ENCODE measurements at places on chromosomes 12 and 14.

DNA sequence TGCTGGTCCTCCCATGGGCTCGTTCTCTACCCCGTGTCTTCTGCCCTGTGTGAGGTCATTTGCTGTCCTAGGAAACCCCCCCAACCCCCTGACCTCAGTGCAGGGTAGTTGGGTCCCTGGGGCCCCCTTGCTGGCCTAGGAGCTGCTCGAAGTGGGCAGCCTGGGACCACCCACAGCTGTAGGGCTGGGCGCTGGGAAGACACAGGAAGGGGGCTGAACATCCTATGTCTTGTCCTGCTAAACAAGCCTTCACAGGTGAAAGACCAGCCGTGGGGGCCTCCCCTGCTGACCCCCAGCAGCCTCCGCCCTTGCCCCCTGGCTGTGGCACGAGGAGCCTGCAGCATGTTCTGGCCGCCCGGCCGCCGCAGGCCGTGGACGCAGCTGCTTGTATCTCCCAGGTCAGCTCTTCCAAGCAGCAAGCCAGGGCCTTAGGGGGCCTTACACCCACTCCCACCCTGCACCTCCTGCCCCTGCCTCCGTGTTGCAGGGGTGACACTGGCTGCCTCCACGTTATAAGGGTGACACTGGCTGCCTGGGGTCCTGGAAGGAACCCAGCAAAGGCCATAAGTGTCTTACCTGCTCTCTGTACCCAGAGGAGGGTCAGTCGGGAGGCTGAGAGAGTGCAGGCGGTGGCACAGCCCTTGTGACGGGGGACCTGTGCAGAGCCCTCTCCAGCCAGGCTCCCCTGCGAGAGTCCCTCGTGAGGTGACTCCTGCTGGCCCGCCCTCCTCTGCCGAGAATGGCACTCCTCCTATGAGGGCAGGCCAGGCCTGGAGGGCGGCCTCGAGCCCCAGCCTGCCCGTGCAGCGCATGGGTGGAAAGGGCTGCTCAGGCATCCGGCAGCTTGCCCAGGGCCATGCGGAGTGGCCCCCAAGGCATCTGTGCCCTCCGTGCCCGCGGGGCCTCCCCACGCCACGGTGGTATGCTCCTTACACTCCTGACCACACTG lies 11.5 kb upstream of the TEX22 start:
- no peaks in the 10 kb centered on the region for H3K27me3 ChIP-seq
- no peak overlapping the region for H3K27ac ChIP-seq
- no peaks in the 10 kb centered on the region for H3K36me3 ChIP-seq
- no peak for DNase-seq

DNA sequence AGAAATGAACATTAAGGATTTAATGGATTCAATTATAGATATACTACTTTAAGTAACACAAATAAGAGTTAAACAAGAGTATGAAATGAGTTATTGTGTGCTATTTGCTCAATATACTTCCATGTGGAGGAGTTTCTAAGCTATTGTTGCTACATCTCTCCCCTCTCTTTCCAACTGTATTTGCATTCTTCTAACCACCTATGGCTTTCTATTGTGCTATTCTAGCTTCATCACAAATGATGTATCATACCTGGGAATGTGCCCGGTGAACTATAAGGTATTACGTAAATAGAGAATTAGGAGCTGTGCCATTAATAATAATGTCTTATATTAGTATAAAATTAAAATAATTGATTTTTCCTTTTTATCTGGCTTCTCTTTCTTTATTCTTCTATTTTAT lies 87.1 kb upstream of the PLEKHG7 start:
- no peak overlapping the region for H3K27ac ChIP-seq
- no peak for DNase-seq
- H3K4me1 ChIP-seq = peaks cover 10% of the 10 kb centered on the region
- no peak overlapping the region for H3K4me3 ChIP-seq

- H3K27ac ChIP-seq = no peak overlapping the region
- H3K27me3 ChIP-seq = no peaks in the 10 kb centered on the region
- DNase-seq = no peak
- no peaks in the 10 kb centered on the region for H3K36me3 ChIP-seq
- no peaks in the 10 kb centered on the region for H3K4me1 ChIP-seq
Measured at GRCh38 chr12:56908136-56908535, 26.1 kb downstream of the SDR9C7 start.

DNA sequence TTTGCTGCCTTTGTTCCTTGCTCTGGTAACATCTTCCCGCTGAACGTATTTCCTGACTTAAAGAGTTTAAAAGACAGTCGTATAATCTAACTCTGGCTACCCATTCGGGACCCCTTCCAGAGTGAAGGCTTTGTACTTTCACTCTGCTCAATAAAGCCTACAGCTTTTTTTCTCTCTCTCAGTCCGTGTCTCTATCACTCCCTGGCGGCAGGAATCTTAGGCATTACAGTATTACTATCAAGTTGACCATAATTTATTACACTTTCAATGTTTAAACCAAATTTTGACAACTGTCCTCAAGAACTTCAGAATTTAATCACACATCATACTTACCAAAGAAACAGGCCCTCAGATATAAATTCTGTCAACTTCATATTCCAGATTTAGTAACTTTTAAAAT lies 967.9 kb downstream of the FSCB start:
- no peaks in the 10 kb centered on the region for H3K36me3 ChIP-seq
- no peak overlapping the region for H3K27ac ChIP-seq
- H3K27me3 ChIP-seq = no peaks in the 10 kb centered on the region
- H3K4me1 ChIP-seq = no peaks in the 10 kb centered on the region

GRCh38 chr12:23428758-23429157 lies 520.7 kb downstream of the SOX5 start:
- H3K27ac ChIP-seq = no peak overlapping the region
- DNase-seq = no peak

GRCh38 chr12:28191051-28192048 lies 1.1 kb downstream of the CCDC91 start:
- peak overlapping the region; percentile 86 for H3K4me3 ChIP-seq
- no peaks in the 10 kb centered on the region for H3K27me3 ChIP-seq
- DNase-seq = no peak
- peaks cover 16% of the 10 kb centered on the region for H3K4me1 ChIP-seq

GRCh38 chr14:67365476-67365875 lies 5.3 kb downstream of the EIF2S1 start:
- H3K27me3 ChIP-seq = no peaks in the 10 kb centered on the region
- H3K4me1 ChIP-seq = peaks cover 7% of the 10 kb centered on the region
- peaks cover 80% of the 10 kb centered on the region for H3K36me3 ChIP-seq
- no peak overlapping the region for H3K27ac ChIP-seq

DNA sequence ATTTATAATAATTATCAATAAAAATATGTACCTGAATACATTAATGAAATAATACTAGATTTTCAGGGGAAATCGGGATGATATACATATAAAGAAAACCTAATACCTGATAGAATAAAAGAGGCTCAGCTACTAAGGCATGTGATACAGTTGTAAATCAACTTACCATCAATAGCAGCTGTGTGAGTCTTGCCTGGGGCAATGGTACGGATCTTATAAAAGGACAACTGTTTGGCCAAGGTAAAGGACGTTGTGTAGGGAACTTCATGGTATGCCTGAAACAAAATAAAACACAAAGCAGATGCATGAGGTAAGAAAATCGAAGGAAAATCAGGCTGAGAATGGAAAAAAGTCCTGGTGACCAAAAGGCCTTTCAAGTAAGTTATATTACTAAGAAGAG lies 25.4 kb downstream of the NEK9 start:
- H3K36me3 ChIP-seq = peaks cover 62% of the 10 kb centered on the region
- H3K4me3 ChIP-seq = no peak overlapping the region
- H3K27me3 ChIP-seq = no peaks in the 10 kb centered on the region
- no peak for DNase-seq

DNA sequence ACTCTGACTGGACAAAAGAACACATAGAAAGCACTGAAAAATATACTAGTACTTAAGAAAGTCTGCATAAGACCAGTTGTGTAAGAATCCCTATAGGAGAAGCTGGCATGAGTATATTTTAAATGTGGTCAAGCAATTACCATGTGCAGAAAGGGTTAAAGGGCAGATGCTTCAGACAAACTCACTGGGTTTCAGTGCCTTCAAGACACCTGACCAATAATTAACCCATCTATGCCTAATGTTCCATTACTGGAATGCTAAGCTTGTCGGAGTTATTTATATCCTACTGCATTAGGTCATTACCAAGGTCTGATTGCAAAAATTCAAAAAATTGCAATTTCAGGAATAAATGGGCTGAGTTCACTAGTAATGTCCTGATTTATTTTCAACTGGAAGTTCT lies 41.3 kb downstream of the HNRNPC start:
- peaks cover 100% of the 10 kb centered on the region for H3K36me3 ChIP-seq
- no peak for DNase-seq
- no peak overlapping the region for H3K4me3 ChIP-seq
- H3K4me1 ChIP-seq = no peaks in the 10 kb centered on the region

- no peaks in the 10 kb centered on the region for H3K4me1 ChIP-seq
- no peak overlapping the region for H3K27ac ChIP-seq
- no peak for DNase-seq
Measured at GRCh38 chr12:70260646-70261045, 17.4 kb downstream of the CNOT2 start.

DNA sequence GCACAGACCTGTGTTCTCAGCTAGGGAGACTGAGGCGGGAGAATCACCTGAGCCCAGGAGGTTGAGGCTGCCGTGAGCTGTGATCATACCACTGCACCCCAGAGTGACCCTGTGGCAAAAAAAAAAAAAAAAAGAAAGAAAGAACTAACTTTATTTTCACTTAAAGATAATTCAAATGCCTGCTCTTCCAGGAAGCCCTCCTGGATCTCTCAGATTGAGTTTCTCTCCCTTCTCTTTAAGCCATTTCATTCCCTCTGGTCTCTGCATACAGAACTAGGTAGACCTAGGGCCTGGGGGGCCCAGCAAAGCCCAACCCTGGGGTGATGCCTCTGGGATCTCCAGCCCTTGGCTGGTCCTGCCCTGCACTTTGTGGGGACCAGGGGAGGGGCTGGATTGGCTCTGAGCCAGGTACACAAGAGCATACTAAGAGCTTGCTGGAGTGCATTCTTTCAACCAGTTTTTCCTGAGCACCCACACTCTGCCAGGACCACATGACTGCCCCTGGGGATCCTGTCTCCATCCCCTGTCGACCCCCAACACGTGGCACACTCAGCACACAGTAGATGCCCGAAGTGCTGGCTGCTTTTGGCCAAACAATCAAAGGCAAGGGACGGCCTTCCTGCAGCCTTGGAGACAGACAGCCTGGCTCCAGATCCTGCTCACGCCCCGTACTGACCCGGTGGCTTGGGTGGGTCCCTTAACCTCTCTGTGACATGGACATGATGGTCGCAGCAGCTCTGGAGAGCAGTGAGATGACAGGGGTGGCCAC lies 52.7 kb downstream of the CYP46A1 start:
- DNase-seq = peak; percentile 71
- H3K27me3 ChIP-seq = no peaks in the 10 kb centered on the region
- 0 out of 2 replicates have a peak, but pooled peaks cover 5% of the 10 kb centered on the region for H3K36me3 ChIP-seq
- H3K27ac ChIP-seq = peak overlapping the region; percentile 35
- H3K4me1 ChIP-seq = peaks cover 66% of the 10 kb centered on the region
- H3K4me3 ChIP-seq = peak overlapping the region; percentile 58

DNA sequence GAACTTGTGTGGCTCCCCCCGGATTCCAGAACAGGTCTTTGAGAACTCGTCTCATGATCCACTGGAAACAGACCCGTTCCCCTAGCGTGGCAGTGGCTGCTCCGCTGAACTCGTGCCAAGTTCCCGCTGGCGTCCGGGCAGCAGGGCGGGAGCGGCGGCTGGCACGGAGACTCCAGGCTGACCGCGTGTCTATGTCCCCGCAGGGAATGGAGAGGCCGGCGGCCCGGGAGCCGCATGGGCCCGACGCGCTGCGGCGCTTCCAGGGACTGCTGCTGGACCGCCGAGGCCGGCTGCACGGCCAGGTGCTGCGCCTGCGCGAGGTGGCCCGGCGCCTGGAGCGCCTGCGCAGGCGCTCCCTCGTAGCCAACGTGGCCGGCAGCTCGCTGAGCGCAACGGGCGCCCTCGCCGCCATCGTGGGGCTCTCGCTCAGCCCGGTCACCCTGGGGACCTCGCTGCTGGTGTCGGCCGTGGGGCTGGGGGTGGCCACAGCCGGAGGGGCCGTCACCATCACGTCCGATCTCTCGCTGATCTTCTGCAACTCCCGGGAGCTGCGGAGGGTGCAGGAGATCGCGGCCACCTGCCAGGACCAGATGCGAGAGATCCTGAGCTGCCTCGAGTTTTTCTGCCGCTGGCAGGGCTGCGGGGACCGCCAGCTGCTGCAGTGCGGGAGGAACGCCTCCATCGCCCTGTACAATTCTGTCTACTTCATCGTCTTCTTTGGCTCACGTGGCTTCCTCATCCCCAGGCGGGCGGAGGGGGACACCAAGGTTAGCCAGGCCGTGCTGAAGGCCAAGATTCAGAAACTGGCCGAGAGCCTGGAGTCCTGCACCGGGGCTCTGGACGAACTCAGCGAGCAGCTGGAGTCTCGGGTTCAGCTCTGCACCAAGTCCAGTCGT lies 1.5 kb downstream of the APOLD1 start:
- H3K36me3 ChIP-seq = no peaks in the 10 kb centered on the region
- peaks cover 19% of the 10 kb centered on the region for H3K4me1 ChIP-seq
- no peaks in the 10 kb centered on the region for H3K27me3 ChIP-seq
- H3K4me3 ChIP-seq = peak overlapping the region; percentile 40
- H3K27ac ChIP-seq = 0 out of 2 replicates have a peak overlapping the region, but pooled peaks have one; percentile 0
- DNase-seq = peak; percentile 82

DNA sequence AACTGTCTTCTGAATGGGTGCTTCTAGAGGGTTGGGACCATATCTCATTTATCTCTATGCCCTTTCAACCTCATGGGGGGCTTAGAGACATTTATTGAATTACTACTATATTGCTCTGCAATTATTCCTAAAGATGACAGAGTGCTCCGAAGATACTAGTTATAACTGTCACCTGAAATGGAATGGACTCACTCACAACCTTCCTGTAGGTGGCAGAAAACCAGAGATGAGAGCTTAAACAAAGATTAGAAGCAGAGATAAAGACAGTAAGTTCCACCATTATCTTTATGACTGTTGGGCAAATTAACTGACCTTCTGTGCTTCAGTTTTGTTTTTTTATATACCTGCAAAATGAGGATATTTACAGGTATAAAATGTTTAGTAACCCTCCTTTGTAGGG lies 31.5 kb upstream of the GTF2A1 start:
- H3K27me3 ChIP-seq = no peaks in the 10 kb centered on the region
- H3K36me3 ChIP-seq = no peaks in the 10 kb centered on the region
- no peaks in the 10 kb centered on the region for H3K4me1 ChIP-seq
- no peak overlapping the region for H3K4me3 ChIP-seq

- DNase-seq = no peak
- H3K36me3 ChIP-seq = no peaks in the 10 kb centered on the region
- no peak overlapping the region for H3K27ac ChIP-seq
- no peak overlapping the region for H3K4me3 ChIP-seq
Measured at GRCh38 chr12:133231001-133231400, 4.7 kb downstream of the ANHX start.

All from SJSA1 (cell line).